ENCODE measurements at places on chromosomes 6 and 20. TPM values are rescaled to one million over a fixed set of nuclear protein-coding genes. Genes with fewer than 3 reads are reported as not detected.

DNA sequence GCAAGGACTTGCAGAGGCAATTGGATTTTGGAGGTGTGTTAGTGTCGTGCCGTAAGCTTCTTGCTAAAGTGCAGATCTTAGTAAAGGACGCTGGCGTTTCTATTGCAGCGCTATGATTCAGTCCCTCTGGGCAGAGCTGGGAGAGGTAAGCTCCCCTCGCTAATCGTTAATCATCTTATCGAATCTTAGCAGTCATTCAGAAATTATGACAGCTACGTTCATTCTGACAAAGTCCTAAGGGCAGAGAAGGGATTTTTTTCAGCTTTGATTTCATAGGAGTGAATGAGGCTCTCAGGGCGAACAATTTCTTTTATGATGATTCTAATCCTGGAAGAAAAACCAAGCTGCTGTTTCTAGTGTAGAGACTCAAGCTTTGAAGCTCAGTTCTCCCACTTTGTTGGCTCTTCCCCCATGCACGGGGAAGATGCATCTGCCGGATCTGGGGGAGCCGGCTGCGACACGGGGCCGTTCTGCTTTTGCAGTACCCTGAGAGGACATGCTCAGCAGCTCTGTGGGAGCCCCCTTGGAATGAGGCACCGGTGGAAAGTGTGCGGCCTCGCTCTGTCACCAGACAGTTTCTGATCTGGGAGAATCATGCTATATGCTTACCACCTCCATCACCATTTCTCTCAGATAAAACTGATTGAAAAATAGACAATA lies 79.1 kb upstream of the SLC22A23 start:
- no peak overlapping the region for H3K4me3 ChIP-seq
- no peak overlapping the region for H3K27ac ChIP-seq
- no peak for DNase-seq
- no peaks in the 10 kb centered on the region for H3K27me3 ChIP-seq
- H3K4me1 ChIP-seq, result no peaks in the 10 kb centered on the region

GRCh38 chr6:106125925-106126435 lies 39.8 kb downstream of the PRDM1 start:
- H3K27ac ChIP-seq, result no peak overlapping the region
- H3K4me3 ChIP-seq, result no peak overlapping the region
- H3K27me3 ChIP-seq, result no peaks in the 10 kb centered on the region
- H3K36me3 ChIP-seq, result no peaks in the 10 kb centered on the region
- DNase-seq, result no peak
- H3K4me1 ChIP-seq, result no peaks in the 10 kb centered on the region

- H3K4me3 ChIP-seq, result no peak overlapping the region
- H3K27me3 ChIP-seq, result no peaks in the 10 kb centered on the region
- H3K4me1 ChIP-seq, result no peaks in the 10 kb centered on the region
Observed at GRCh38 chr20:58756450-58756775, 63.8 kb downstream of the NPEPL1 start.

DNA sequence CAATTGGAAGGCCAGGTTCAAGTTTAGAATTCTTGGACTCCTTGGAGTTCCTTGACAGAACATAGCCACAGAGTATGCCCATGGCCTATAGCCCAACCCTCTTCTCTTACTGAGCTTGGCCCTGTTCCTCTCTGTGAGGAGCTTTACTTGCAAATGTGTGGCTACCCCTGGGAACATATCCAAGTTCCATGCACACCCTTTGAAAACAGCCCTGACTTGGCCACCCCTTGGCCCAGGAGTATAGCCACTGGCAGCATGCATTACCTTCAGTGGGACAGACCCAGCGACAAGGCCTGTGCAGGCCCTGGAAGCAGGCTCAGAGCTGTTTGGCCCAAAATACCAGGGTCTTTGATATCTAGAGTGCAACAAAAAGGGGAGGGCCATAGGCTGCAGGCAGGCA lies 19.5 kb upstream of the MAS1 start:
- no peak overlapping the region for H3K27ac ChIP-seq
- no peaks in the 10 kb centered on the region for H3K27me3 ChIP-seq
- no peaks in the 10 kb centered on the region for H3K36me3 ChIP-seq

GRCh38 chr6:45376310-45377042 lies 1.3 kb downstream of the SUPT3H start:
- no peak for DNase-seq
- H3K4me1 ChIP-seq, result no peaks in the 10 kb centered on the region
- H3K27ac ChIP-seq, result peak overlapping the region; percentile 90
- no peaks in the 10 kb centered on the region for H3K36me3 ChIP-seq
- no peaks in the 10 kb centered on the region for H3K27me3 ChIP-seq
- peak overlapping the region; percentile 85 for H3K4me3 ChIP-seq

GRCh38 chr20:23249541-23249940 lies 101.0 kb upstream of the NXT1 start:
- H3K4me3 ChIP-seq, result no peak overlapping the region
- peaks cover 5% of the 10 kb centered on the region for H3K4me1 ChIP-seq
- no peaks in the 10 kb centered on the region for H3K27me3 ChIP-seq
- no peak overlapping the region for H3K27ac ChIP-seq
- no peak for DNase-seq

Gene ADGRB3
- 4.4 TPM for total RNA-seq

- H3K4me3 ChIP-seq, result no peak overlapping the region
- H3K27ac ChIP-seq, result no peak overlapping the region
- H3K4me1 ChIP-seq, result no peaks in the 10 kb centered on the region
- H3K27me3 ChIP-seq, result no peaks in the 10 kb centered on the region
- no peaks in the 10 kb centered on the region for H3K36me3 ChIP-seq
Observed at GRCh38 chr6:169807699-169808607, 56.5 kb downstream of the ERMARD start.

- H3K27me3 ChIP-seq, result no peaks in the 10 kb centered on the region
- H3K4me1 ChIP-seq, result peaks cover 4% of the 10 kb centered on the region
- H3K36me3 ChIP-seq, result no peaks in the 10 kb centered on the region
- no peak for DNase-seq
- H3K4me3 ChIP-seq, result no peak overlapping the region
- H3K27ac ChIP-seq, result no peak overlapping the region
Observed at GRCh38 chr20:5036828-5037227, 35.5 kb upstream of the SLC23A2 start.

DNA sequence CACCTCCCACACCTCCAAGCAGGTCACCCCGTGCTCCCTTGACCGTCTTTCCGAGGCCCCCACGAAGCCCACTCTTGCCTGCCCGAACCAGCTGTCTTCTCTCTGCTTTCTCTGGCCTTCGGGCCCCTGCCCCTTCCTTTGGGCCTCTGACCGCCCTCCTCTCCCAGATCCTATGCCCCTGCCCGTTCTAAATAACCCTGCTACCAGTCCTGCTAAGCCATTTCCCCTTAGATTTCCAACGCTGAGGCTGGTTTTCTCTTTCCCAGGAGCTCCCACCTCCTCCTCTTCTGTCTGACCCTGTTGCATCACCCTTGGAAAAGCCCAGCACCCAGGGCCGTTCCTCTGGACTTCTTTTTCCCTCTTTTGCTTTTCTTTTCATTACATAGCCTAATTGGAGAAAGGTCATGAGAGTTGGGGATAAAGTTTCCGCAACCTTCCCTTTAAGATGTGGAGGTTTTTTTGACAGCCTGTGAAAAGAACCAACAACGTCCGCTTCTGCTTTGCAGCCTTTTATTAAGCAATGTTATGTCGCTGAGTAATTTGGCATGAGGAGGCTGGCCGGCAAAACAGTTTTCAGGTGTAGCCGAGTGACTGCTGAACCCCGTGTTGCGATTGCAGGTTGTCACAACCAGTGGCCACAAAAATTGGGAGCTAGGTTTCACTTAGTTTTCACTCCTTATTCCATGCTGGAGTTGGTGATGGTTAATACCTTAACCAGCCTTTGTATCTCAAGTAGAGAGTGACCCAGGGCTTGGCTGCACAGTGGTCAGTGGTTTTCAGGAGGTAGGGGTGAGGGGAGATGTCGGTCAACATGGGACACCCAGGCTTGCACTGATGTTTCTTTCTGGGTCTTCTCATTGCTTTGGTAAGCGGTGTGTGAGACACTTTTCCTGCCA lies 970 bp downstream of the BLTP3A start:
- peaks cover 8% of the 10 kb centered on the region for H3K4me1 ChIP-seq
- no peaks in the 10 kb centered on the region for H3K27me3 ChIP-seq

Gene ADGRF5
- 29.6 TPM for total RNA-seq

- H3K27ac ChIP-seq, result no peak overlapping the region
- no peak for DNase-seq
- no peak overlapping the region for H3K4me3 ChIP-seq
- H3K4me1 ChIP-seq, result no peaks in the 10 kb centered on the region
- peaks cover 17% of the 10 kb centered on the region for H3K36me3 ChIP-seq
Observed at GRCh38 chr20:50872560-50873425, 58.4 kb downstream of the ADNP start.

GRCh38 chr6:129498950-129499842 lies 210.8 kb downstream of the ARHGAP18 start:
- no peaks in the 10 kb centered on the region for H3K27me3 ChIP-seq
- H3K27ac ChIP-seq, result no peak overlapping the region
- H3K4me1 ChIP-seq, result no peaks in the 10 kb centered on the region
- no peak overlapping the region for H3K4me3 ChIP-seq

DNA sequence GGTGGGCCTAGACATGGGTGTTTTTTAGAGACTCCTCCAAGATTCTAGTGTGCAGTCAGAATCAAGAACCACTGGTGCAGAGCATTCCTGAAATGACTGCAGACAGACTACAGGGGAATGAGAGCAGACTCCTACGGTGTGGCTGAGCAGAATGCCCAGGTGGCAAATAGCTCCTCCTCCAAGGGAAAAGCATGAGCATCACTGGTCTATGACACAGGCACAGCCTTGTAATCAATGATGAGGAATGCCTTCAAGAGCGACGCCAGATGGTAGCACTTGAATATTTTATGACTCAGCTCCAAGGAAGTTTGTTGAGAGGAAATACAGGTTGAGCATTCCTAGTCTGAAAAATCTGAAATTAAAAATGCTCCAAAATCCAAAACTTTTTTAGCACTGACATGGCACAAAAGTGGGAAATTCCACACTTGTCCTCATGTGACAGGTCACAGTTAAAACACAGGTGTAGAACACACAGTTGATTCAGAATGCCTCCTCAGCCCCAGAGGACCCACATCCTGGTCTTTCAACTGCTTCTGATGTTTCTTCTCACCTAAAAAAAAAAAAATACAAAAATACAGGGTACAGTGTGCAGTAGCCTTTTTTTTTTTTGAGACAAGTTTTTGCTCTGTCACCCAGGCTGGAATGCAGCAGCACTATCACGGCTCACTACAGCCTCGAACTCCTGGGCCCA lies 10.6 kb upstream of the FAM8A1 start:
- no peaks in the 10 kb centered on the region for H3K27me3 ChIP-seq
- no peaks in the 10 kb centered on the region for H3K4me1 ChIP-seq
- H3K36me3 ChIP-seq, result no peaks in the 10 kb centered on the region

DNA sequence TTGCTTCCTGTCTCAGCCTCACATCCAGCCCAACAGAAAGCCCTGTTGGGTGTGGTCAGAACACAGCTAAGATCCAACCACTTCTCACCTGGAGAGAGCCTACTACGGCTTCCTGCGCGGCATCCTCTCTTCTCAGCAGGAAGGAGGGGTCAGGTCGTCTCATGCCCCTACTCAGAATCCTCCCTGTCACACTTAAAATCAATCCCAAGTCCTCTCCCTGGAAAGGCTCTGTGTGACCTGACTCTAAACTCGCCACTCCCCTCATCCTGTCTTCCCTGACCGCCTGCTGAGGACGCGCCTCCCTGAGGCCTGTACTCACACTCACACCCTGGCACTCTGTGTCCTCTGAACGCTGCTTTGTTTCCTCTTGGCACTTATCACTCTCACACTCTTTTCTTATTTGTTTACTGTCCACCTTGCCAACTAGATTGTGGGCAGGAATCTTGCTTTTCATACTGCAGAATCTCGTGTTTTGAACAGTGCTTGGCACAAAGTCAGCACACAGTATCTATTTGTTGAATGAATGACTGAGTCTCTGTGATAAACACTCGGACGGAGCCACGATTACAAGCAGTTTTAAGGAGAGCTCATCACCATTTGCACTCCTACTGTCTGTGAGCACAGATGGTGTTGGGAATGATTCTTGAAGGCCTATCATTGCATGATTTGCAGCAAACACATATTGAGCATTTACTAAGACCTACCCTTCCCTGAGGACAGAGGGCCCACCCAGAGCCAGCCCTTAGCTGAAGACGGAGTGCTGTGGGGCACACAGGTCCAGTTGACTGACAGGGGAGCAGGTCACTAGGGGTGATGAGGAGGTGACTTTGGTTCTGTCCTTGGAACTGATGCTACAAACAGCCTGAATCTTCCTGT lies 18.7 kb downstream of the RAB5IF start:
- no peaks in the 10 kb centered on the region for H3K4me1 ChIP-seq
- no peak overlapping the region for H3K4me3 ChIP-seq
- DNase-seq, result no peak
- H3K36me3 ChIP-seq, result no peaks in the 10 kb centered on the region

DNA sequence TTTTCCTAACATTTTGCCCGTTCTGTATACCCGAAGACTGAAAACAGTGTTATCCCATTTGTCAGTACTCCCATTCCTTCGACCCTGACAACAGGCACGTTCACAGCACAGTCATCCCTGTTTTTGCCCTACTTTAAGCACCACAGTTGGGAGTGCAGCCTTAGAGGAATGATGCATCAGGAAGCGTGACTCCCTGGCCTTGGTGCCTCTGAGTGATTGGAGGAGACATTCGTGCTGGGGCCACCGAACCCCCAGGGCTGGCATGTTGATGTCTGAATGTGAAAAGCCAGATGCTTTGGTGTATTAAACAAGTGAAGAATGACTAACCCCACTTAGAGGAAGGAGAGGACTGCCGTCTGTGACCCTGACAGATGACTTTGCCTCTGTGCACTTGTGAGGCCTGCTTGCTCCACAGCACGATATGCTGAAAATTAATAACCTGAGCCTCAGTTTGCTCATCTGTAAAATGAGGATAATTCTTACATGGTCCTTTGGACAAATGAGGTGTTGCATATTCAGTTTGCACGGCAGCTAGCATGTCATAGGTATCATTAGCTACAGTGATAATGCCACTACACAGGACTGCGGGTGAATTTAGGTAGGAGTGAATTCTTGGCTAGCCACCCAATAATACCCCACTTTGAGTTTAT lies 36.0 kb downstream of the STK35 start:
- H3K4me3 ChIP-seq, result no peak overlapping the region
- peaks cover 4% of the 10 kb centered on the region for H3K36me3 ChIP-seq
- DNase-seq, result no peak
- no peaks in the 10 kb centered on the region for H3K27me3 ChIP-seq
- H3K27ac ChIP-seq, result no peak overlapping the region
- peaks cover 14% of the 10 kb centered on the region for H3K4me1 ChIP-seq

DNA sequence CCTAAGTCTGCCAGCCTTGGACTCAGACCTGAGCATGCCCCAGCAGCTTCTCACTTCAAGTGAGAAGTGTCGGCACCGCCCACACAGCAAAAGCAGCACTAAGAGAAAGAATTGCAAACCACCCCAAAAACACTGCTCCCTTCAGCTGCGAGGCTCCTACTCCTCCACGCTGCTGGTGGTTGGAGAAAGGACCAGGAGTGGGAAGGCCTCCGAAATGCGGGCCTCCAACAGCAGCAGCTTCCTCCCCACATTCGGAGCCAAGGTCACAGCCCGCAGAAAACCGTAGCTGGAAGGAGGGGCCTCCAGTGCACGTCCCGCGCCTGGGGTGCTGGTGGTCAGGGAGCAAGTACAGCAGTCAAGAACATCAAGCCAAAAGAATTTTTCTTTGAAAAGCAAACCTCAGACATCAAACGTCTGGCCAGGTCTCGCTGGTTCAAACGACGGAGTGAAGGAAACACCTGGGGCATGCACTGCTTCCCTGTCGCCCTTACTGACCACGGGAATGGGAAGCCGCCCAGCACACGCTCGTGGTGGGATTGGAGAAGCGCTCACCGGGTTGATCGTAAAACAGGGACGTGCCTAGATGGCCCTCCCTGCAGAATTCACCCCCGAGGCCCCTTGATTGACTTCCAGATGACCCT lies 185.6 kb upstream of the CST7 start:
- H3K4me3 ChIP-seq, result no peak overlapping the region
- H3K36me3 ChIP-seq, result no peaks in the 10 kb centered on the region
- no peak for DNase-seq
- no peaks in the 10 kb centered on the region for H3K4me1 ChIP-seq
- no peak overlapping the region for H3K27ac ChIP-seq
